ENCODE measurements at places on chromosomes 2 and 18.

GRCh38 chr2:160076914-160077313 is 14.5 kb upstream of the PLA2R1 start:
- DNase-seq: no peak

DNA sequence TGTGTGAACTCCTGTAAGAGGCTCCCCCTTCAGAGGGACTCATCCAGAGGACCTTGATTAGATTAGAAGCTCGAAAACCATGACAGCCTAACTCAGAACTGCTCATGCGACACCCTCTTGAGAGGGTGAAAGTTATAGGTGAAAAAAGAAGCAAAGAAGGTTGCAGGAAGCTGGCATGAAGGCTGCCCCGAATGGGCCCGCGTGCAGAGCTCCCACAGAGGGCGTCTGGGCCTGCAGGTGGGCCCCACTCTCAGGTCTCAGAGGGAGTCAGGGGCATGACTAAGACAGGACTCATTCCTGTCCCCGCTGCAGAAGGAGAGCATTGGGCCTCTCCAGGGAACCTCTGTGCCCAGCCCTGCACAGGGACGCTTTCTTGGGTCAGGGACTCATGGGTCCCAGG is 235.4 kb downstream of the EIPR1 start:
- no peak for DNase-seq

- DNase-seq: peak; percentile 9
Measured at GRCh38 chr2:144459937-144460336, 60.0 kb downstream of the ZEB2 start.

GRCh38 chr18:49725809-49726674 is 87.3 kb downstream of the ACAA2 start:
- no peak for DNase-seq

DNA sequence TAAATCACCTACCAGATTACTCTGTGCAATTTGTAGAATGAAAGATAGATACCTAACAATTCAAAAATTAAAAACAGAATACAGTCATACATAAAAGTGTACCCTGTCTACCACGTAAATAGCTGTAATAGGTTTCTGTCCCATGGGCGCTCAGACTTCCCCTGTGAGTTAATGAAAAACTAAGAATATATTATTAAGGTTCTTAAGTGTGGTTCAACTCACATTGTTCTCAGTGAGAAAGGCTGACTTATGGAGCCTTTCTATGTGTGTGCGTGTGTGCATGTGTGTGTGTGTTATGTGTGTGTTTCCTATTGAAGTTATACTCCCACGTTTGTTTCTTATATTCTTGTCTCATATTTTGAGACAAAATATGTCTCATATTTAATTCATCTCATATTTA is 114.6 kb upstream of the CD302 start:
- DNase-seq: no peak

DNA sequence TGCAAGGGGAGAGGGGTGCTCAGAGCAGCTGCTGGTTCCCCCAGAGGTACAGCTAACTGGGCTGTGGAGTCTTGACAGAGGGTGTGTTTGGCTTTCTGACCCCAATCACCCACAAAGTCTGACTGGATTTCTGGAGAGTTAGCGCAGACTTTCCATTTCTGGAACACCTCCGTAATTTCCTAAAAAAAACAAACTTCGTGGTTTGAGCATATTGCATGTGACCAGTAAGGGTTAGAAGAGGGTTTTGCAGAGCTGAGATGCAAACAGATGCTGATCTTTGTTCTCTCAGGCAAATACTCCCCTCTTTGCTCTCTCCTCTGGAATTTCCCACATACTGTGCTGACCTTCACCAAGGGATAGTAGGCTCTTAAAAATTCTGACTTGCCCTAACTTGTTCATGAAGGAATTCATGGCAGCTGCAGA is 44.5 kb upstream of the TMEM247 start:
- no peak for DNase-seq

DNA sequence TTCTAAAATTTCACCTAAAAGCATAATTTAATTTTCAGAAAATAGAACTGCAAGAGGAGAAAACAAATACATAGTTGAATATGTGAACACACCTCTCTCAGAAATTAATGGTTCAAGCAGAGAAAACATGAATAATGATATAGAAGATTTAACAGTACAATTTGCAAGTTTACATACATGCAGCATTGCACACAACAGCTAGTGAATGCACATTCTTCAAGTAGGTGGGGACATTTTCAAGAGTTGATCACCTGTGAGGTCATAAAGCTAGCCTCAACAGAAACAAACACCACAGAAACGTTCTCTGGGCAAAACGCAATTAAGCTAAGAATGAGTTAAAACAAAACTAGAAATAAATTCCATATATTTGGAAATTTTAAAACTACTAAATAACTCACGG is 38.1 kb downstream of the TMEM200C start:
- no peak for DNase-seq

DNA sequence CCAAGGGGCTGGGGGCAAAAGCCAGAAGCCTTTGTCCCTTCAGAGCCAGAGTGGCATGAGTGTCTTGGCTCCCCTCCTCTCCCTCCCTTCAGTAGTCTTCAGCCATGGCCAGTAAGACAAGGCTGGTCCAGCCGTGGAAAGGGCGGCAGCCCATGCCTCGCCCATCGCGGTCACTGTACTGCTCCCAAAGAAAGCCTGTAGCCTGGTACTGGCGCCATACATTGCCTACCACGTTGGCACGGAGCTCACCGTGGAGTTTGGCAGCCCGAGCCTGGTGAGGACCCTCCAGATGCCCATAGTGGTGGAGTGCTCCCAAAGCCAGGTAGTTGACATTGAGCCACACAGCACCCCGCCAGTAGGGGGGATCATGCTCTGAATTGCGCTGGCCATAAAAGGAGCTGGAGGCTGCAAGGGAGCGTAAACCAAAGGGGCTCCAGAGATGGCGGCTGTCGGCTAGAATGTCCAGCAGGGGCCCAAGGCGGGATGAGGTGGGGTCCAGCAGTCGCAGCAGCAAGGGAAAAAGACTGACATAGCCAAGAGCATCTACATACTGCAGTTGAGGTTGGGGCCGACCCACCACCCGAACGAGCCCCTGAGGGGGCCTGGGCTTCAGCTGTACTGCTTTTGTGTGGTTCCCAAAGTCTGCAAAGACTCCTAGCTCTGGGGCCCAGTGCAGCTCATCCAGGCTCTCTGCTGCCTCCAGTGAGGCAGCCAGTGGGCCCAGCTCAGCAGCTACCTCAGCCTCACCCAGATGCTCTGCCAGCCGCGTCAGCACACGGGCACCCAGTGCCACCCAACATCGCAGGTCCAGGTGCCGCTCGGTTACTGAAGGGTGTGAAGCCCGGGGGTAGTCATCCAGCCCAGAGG is 3.2 kb downstream of the WBP1 start:
- DNase-seq: no peak

DNA sequence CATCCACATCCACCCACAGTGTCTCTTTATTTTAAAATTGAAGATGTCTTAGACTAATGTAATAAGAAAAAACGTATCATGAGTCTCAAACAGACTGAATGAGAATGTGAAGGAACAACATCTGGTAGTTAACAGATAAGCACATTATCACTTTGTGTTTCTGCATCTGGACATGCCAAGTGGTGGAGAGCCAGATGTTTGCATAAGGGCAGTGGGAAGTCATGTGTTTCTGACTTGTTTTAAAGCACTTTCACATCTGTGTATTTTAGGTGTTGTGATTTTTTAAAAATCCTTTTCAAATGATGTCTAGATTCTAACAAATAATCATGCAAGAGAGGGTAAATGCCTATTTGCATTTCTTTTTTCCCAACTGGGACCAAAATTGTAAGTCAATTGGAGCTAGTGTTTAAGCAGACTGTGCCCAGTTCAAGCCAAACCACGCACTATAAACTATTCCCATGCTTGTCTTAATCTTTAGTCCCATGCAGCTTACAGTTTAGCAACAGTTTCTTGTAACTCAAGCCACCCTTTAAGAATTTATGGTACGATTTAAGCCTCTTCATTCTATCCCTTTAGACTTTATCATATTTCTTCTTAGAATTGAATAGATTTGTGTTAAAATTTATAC is 272.7 kb upstream of the DOK6 start:
- DNase-seq: no peak

DNA sequence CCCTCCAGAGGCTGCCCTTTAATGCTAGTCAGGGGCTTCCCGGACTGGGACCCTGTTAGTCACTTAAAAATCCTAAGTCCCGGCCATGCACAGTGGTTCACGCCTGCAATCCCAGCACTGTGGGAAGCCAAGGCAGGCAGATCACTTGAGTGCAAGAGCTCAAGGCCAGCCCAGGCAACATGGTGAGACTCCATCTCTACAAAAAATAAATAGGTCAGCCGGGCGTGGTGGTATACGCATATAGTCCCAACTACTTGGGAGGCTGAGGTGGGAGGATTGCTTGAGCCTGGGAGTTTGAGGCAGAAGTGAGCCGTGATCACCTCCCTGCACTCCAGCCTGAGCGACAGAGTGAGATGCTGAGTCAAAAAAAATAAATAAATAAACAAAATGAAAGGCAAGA is 17.2 kb upstream of the KCNG2 start:
- DNase-seq: no peak

- DNase-seq: no peak
Measured at GRCh38 chr18:63986885-63987284, 17.0 kb downstream of the SERPINB8 start.

DNA sequence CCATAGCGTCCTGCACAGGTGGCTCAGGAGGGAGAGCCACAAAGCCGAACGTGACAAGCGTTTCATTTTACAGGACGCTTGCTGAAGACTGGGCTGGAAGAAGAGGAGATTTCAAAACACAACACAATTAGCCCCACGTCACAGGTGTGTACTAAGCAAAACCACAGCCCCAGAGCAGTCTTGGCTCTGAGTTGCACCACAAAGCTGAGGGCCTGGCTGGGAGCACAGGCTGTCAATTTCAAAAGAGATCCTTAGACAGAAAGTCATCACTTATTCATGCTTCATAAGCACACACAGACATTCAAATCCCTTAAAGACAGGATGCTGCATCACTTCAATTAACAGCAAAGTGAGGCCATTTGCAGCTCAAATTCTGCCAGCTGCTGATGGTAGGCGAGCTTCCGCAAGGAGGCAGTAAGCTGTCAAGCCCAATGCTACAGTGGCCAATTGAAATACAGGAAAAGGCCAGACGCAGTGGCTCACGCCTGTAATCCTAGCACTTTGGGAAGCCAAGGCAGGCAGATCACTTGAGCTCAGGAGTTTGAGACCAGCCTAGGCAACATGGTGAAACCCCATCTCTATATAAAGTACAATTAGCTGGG is 79.6 kb downstream of the SKA1 start:
- no peak for DNase-seq

- no peak for DNase-seq
Measured at GRCh38 chr2:232628466-232629128, 4.8 kb upstream of the EFHD1 start.

- no peak for DNase-seq
Measured at GRCh38 chr2:179746981-179747380, 114.4 kb downstream of the ZNF385B start.

DNA sequence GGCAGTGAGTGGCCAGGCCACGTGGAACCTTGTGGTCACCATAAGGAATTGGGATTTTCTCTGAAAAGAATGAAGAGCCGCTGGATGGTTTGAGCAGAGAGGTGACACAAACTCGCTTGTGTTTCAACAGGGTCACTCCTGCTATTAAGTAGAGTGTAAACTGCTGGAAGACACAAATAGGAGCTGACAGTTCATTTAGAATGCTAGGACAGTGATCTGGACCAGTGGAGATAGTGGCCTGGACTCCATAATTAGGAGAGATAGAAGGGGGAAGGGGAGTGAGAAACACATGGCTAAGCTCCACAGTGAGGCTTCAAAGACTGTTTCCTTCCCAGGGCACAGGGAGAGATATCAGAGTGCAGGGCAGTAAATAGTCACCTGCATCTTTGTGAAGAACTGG is 381.1 kb upstream of the ST6GAL2 start:
- DNase-seq: no peak

- DNase-seq: no peak
Measured at GRCh38 chr2:150549381-150549780, 61.9 kb upstream of the RND3 start.

DNA sequence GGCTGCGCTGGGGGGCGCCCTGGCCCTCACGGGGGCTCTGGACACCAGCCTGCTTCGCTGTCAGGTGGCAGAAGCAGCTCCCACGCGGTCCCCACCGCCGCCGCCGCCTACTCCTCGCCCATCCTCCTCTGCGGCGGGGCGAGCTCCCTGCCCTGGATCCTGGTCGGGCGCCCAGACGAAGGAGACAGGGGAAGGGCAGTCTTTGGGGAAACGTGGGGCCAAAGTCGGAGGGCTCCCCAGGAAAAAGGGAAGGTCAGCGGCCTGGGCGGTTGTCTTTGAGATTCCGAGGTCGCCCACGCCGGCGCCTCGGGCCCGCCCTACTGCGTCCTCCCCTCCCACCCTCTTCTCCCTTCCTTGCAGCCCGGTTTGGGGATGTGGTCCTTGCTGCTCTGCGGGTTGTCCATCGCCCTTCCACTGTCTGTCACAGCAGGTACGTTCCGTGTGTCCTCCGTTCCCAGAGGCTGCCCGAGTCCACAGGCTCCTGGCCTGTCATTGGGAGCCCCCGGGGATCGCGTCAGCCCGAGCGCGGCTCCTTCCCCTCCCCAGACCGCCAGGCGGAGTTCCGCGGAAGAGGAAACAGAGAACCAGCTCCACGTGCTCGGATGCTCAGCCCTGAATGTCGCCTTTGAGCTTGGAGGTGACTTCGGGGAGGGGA is 800 bp downstream of the IL1RL2 start:
- DNase-seq: peak; percentile 24

- DNase-seq: no peak
Measured at GRCh38 chr18:78587626-78588600, 391.7 kb upstream of the SALL3 start.

DNA sequence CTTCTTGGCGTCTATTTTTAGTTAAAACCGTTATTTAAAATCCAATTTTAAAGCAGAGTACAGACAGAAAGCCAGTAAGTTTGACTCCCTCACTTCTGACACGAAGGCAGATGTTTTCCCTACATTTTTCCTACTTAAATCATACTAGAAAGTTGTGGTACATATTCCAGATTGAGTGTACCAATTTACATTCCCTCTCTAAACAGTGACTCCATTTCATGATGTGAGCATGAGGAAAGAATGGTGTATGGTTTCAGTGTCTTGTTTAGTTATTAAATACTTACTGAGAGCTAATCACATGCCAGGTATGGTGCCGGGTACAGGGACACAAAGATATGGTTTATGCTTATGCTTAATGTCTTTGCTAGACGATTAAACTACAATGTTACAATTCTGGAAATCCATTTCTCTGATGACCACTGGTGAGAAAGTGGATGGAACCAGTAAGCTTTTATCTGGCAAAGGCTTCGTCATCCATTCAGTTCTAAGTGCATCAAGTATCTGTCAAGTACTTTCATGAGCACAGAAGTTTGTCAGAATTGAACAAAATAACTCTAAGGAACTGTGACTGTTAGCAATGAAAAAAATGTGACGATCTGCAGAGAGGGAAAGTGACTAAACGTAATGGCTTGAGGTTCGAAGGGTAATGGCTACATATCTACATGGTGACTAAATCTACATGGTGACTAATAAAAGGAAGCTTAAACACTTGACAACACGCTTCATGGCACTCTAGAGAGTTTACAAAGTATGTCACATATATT is 25.7 kb downstream of the MAP4K3 start:
- DNase-seq: no peak

All from activated CD4-positive, alpha-beta T cell treated with anti-CD3 and anti-CD28 coated beads, Interleukin-2, amount 10 ng/mL, durations not matched to agents 7 days and 5 days (primary cell).